Cerebellar cortex (tissue), 1 donor: ENCODE measurements at places on chromosomes 6 and 20.

GRCh38 chr20:63120808-63121090 lies 95.2 kb downstream of the YTHDF1 start:
- DNase-seq = no peak

GRCh38 chr20:1287787-1288569 lies 21.9 kb downstream of the SNPH start:
- peak; percentile 88 for DNase-seq

GRCh38 chr6:113287396-113287795 lies 569.7 kb upstream of the MARCKS start:
- DNase-seq = no peak

DNA sequence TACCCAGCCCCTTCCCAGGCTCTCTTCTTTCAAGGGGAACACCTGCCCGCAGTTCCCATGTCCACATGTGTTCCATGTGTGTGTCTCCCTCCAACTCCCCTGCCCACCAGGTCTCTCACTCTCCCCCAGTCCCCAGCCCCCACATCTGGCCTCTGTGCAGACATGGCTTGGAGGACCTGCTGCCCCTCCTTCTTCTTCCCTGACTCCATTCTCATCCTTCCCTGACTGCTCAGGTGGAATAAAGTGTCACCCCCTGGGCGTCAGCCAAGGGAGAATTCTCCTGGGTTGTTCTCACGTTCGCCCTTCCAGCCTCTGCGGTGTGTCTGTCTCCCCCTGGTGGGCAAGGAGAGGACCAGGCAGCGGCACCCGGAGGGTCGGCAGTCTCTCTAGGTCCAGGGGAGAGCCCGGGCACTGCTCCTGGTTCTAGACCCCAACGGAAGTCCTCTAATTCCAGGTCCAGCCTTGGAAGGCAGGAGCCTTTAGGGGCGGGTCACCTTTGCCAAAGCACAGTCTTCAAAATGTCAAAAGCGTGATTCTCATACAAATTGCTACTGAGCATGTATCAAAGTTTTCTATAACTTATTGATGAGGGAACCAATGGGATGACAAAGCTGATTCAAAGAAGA lies 50.5 kb downstream of the EBF4 start:
- peak; percentile 53 for DNase-seq

GRCh38 chr6:35359744-35360348 lies 17.5 kb downstream of the PPARD start:
- peak; percentile 89 for DNase-seq

- no peak for DNase-seq
Measured at GRCh38 chr6:18835976-18836375, 448.8 kb downstream of the RNF144B start.

- DNase-seq = no peak
Measured at GRCh38 chr6:3616565-3617176, 134.8 kb downstream of the PXDC1 start.

DNA sequence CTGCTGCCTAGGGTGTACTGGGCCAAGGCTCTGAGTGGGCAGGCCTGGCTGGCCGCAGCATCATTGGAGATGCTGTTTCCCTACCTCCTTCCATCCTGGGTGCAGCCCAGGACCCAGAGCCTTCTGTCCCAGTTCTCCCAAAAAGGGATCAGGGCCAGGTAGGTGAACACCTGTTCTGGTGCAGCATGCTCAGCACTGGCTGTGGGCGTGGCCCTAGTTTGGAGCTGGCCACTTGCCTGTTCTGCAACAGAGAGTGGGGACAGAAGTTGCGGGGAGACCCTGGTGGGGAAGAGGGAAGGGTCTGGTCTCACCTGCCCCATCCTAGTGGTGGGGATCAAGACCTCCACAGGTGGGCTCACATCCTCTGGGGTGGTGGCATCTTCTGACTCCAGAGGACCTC lies 1.4 kb upstream of the ARMC12 start:
- no peak for DNase-seq

GRCh38 chr6:27400877-27401642 lies 12.5 kb downstream of the ZNF391 start:
- no peak for DNase-seq

GRCh38 chr6:44738601-44739146 lies 351.2 kb downstream of the CDC5L start:
- no peak for DNase-seq

- DNase-seq = no peak
Measured at GRCh38 chr6:136031982-136032381, 180.5 kb downstream of the PDE7B start.

DNA sequence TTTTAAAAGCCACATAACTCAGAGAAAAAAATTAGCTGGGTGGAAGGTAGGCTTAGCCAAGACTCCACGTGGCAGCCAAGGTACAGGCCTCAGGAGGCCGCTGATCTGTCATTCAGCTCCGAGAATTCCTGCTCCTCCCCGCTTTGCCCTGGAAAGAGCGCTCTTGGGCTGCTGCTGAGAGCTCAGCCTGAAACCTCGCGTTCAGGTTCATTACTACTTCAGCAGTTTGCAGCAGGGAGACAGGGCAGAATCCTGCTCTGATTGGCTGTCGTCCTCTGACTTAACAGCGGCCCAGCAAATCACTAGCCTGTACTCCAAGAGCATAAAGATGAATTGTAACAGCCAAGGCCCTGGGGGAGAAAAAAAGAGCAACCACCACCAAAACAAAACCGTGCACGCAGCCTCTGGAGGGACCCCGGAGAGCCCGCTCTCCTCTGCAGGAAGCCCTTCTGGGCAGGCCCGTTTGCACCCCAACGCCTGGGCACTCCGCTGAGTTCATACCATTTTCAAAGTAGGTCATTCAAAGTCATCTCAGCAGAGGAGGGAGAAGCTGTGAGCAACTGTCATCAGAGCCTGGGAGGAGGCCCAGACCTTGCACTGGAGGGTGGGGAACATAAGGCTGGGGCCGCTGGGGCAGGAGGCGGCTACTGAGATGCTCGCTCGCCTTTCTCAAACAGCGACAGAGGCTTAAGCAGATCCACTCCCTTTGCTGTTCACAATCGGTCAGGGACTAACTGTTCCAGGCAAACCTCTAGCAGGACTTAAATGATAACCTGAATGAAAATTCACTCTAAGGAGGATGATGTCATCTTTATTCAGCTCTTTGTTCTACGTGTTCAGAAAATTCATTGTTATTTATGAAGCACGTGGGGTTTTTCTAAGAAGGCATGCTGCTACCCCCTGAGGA lies 42.3 kb upstream of the ATXN1 start:
- DNase-seq = peak; percentile 96

GRCh38 chr6:33589731-33590530 lies 9.9 kb upstream of the BAK1 start:
- peak; percentile 58 for DNase-seq

GRCh38 chr20:56373942-56374341 lies 15.2 kb downstream of the FAM210B start:
- no peak for DNase-seq

DNA sequence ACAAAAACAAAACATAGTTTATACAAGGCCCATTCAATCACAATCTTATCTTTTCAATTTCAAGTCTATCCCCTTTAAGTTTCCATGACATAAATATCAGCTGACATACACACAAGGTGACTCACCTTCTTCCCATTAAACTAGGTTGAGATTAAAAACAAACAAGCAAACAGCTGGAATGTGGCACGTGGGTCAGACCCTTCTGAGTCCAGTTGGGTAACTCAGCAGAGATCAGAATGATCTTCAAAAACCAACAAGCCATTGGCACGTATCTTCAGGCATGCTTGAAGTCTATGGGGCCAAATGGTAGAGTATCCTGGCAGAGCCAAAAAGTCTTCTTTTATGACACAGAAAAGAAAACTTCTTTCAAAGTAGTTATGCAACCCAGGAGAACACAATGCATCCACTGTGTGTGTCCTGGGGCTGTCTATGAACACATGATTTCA lies 603.5 kb upstream of the CITED2 start:
- DNase-seq = peak; percentile 88

- DNase-seq = no peak
Measured at GRCh38 chr6:21808551-21809242, 215.1 kb downstream of the SOX4 start.

GRCh38 chr6:157381631-157382621 lies 936 bp downstream of the ZDHHC14 start:
- peak; percentile 46 for DNase-seq
